Hypothalamus (tissue), 51 donors: ENCODE measurements at places on chromosomes 13 and 19.

GRCh38 chr19:46975925-46976782 lies 43.5 kb upstream of the NPAS1 start:
- peak; percentile 49 for DNase-seq

- DNase-seq: no peak
Observed at GRCh38 chr19:54201980-54202379, 1.3 kb downstream of the RPS9 start.

DNA sequence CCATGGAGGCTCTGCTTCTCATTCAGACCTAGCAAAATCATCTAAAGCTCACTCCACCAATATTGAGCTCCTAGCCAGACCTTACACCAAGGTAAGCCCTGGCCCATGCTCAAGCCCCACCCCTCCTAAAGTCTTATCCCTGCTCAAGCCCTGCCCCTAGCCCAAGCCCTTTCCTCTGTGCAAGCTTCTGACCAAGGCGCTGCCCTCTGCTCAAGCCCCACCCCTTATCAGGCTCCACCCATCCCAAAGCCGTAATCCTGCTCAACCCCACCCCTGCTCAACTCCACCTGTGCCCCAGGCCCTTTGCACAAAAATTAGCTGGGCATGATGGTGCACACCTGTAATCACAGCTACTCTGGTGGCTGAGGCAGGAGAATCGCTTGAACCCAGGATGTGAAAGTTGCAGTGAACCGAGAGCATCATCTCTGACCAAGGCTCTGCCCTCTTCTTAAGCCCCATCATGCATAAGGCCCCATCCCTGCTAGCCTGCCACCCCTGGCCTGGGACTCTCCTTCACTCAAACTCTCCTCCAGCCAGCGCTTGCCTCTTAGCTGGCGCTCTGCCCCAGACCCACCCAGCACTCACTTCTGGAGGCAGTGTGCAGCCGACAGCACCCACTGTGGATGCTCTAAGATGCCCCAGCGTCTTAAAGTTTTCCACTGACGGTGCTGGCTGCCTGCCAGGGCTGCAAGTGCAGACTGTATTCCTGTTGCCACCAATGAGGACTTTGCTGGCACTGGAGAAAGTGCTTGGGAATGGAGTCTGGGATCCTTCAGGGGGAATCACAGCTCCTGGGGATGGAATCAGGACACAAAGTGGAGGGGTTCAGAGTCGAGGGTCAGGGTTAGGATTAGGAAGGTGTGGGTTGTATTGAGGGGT lies 16.5 kb downstream of the KLK4 start:
- DNase-seq: no peak

DNA sequence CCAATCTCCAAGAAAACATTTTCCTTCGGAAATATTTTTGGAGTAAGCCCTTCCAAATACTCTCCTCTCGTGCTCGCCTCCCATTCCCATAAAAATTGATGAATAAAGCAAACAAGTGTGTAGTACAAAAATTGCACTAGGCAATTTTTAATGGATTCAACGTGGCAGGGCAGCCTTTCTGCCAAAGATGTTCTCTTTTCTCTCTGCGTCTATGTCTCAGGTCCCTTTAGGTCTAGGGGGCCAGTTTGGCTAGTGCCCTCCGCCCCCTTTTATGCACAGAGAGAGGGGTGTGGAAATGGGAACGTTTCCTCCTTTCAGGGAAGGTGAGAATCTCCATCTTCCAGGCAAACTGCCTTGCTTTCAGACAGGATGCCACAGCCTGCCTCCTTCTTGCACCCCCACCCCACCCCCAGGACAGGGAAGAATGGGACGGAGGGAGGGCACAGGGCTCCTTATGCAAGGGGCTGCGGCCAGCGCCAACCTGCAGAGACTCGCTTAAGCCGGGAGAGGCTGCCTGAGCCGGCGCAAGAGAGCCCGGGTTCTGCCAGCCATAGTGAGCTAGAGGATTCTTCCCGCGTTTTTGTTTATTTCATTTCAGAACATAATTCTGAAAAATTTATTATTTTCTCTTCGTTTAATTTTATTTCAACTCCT lies 2.7 kb upstream of the ZIC2 start:
- DNase-seq: no peak

GRCh38 chr19:19256072-19256969 lies 16.8 kb downstream of the TM6SF2 start:
- peak; percentile 34 for DNase-seq

DNA sequence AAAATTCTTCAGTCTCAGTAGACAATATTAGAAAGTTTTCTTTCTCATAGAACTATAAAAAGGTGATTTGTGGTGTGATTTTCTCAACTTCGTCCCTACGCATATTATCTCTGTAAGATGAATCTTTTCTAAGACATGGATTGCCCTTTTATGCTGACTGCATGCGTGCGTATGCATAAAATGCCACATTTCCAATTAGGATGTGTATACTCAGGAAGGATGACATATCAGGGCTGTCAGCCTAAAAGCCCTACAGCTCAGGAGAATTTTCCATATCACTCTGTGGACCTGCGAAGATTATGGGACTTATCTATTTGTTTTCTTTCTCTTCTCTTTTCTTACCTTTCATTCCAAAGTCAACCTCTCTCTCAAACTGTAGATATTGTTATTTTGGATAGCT lies 166.5 kb upstream of the GPC6 start:
- no peak for DNase-seq

DNA sequence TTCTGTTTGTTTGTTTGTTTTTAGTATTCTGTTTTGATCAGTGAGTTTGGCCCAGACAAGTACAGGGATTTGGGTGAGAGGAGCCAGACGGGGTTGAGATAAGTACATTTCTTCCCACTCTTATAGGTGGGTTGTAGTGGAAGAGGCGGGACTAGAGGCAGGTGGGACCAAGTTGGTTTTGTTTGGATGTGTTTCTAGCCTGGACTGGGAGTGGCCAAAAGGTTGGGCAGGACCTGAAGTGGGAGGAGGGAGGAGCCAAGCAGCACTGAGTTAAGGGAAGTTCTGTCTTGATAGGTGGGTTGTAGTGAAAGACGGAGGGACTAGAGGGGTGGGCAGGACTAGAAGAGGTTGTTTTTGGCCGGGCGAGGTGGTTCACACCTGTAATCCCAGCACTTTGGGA lies 9.0 kb downstream of the DNASE2 start:
- DNase-seq: no peak

DNA sequence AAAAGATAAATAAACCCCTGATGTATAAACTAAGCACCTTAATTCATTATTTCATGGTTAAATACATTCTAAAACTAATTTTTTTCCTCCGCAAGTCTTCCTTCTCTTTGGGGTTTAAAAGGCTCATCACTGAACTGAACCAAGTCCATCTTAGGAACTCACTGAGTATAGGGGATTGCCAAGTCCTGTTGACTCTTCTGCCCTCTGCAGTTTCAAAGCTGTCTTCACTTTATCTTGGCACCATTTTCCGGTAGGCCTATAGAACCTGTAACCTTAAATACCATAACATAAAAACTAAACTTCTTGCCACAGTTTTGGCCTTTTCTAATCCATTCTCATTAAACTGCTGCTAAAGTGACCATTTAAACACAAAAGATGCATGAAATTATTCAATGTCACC lies 66.5 kb upstream of the USPL1 start:
- DNase-seq: no peak

- no peak for DNase-seq
Observed at GRCh38 chr19:46040952-46041500, at the start of gene IGFL4. Gene IGFL4 (minus strand): TSS chr19:46041002. CDS start chr19:46040962, 40 bp downstream.

GRCh38 chr19:51016798-51017683 lies 2.5 kb downstream of the KLK10 start:
- peak; percentile 38 for DNase-seq

DNA sequence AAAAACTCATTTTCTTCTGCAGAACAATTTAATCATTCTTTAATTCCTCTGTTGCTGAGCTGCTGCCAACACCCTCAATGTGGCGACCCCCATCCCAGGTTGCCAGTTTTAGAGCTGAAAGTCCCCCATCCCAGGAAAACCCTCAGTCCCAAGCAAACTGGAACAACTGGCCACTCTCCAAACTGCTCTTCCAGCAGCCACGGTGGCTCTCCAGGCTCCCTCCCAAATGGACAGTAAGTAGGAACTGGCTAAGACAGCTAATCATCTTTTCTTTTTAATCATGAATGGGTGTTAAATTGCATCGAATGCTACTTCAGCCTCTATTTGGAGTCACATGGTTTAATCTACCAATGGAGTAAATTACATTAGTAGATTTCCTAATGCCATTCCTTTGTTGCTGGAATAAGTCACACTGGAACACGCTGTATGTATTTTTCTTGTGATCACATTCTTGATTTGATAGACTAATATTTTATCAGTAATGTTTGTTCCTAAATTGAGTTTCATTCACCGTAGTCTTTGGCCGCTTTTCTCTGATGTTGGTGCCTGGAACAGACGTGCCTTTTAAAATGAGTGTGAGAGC lies 33.7 kb upstream of the VSTM2B start:
- DNase-seq: no peak

- no peak for DNase-seq
Observed at GRCh38 chr19:51020988-51021651, 1.6 kb upstream of the KLK10 start.

DNA sequence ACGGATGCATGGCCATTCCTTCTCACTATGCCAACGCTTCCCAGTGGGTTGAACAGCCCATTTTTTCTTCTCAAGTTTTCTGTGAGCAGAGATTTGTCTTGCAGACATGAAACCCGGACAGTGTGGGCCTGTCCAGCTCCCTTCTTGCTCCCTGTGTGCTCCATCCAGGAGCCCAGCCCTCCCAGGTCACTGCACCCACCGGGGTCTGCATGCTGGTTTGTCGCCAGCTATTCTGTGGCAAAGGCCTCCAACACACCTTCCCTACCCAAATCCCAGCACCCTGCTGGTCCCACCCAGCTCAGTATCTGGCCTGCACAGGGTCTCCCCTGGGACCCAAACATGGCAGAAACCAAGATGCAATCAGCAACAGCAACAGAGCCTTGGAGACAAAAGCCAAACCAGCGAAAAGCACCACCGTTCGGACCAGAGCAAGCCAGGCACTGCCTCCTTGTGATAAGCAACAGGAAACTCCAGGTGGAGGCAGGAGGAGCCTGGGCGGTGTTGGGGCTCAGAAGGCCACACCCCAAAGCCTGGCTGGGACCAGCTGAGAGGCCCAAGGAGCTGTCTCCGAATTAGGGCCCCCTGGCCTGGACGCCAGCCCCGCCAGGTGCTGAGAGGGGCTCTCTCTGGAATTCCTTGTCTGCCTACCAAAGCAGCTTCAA lies 12.2 kb upstream of the SPACA7 start:
- DNase-seq: no peak

DNA sequence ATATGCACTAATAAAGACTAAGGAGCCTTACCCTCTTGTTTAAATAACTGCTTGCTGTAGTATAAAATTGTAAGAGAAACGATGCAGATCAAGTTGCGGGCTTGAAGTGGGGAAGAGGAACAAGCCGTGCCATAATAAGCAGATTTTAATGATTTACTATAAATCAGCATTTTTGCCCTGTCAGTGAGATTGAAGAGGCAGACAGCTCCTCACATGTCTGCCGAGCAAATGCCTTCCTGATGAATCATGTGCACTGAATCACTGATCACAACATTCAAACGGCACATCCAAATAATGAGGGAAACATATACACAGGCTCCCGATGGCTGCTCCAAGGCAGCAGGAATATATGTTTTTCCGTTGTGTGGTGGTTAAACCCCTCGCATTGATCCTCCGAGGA lies 282.9 kb downstream of the TSHZ3 start:
- DNase-seq: no peak

DNA sequence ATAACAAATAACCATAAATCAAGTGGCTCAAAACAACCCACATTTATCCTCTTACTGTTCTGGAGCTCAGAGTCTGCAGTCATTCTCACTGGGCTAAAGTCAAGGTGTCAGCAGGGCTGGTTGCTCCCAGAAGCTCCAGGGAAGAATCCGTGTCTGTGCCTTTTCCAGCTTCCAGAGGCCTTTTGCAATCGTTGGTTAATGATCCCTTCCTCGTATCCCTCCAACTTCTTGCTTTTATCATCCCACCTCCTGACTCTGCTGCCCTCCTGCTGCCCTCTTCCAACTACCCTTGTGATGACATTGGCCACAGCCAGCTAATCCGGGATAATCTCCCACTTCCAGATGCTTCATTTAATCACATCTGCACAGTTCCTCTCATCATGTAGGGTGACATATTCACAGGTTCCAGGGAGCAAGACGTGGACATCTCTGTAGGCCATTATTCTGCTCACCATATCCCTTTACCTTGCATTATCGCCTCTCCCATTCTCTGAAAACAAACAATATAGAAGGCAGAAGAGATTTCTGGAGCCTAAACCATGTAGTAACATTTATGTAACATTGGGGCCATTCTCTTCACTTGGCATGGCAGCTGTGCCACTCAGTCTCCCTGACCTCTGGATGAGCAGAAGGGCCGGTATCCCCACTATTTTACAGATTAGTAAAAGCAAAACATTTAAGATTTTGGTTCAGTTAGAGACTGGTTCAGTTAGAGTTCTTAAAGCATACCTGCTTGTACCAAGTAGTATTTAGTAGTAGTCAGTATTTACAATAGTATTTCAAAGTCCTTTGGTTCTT lies 53.5 kb downstream of the RFC3 start:
- no peak for DNase-seq

DNA sequence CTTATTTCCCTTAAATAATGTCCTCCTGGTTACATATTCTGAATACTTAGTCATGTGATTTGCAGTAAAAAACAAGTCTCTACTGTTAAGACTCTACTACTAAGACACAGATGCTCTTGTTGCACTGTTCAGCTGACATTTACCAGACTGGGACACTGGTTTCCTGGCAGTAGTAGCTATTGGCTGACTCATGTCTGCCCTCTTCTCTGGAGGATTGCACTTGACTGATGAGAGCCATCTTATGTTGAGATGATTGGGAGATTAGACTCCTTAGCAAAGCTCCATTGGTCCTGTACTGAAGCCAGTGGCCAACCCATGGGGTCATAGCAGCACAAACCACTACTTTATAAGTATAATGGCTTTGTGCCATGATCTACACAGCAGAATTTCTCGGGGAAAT lies 1672.6 kb upstream of the PCDH20 start:
- DNase-seq: no peak

GRCh38 chr13:99075268-99076191 lies 97.7 kb upstream of the DOCK9 start:
- no peak for DNase-seq

- DNase-seq: peak; percentile 37
Observed at GRCh38 chr19:42129399-42130253, 2.6 kb downstream of the POU2F2 start.

- DNase-seq: peak; percentile 37
Observed at GRCh38 chr13:98482476-98483444, 94.1 kb downstream of the STK24 start.

DNA sequence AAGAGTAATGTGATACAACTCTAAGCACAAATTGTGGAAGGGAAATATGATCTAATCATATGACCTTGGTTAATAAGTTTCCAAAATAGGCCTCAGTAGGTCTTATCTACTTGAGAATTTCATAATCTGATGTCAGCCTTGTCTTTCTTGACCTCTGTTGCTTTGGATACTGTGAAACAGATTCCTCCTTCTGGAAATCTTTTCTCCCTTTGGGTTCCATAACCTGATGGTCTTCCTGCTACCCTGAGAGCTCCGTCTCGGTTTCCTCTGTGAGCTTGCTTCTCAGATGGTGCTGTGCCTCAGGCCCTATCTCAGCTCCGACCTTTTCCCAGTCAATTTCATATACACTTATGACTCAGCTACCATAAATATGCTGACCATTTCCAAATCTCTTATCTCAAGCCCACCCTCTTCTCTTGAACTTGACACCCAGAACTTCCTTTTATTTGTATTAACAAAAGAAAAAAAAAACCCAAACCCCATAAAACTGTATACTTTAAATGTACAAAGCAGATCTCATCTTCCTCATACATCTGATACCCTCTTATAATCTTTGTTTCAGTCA lies 6.4 kb upstream of the SLC46A3 start:
- DNase-seq: no peak
